H7 (cell line): ENCODE measurements at places on chromosomes 7 and 10. TPM values are rescaled to one million over a fixed set of nuclear protein-coding genes. Genes with fewer than 3 reads are reported as not detected.

GRCh38 chr7:87512906-87513305 lies 37.4 kb upstream of the ABCB4 start:
- DNase-seq: no peak

- DNase-seq: peak; percentile 98
Measured at GRCh38 chr7:155533827-155534690, 12.3 kb downstream of the CNPY1 start.

DNA sequence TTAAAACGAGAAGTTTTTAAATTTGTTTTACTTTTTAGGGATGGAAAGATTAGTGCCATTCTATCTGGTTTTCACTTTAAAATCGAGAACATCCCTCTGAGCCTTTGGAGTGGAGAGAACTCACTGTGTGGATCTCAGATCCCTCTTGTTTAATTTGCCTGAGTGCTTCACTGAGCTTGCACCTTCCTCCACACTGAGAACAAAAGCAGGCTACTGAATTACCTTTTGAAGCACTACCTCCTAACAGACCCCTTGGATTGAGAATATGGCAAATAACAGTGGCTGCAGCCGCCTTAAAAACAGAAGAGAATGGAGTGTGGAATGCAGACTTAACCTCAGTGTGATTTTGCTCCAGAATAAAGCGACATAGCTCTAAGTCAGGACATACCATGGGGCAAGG lies 204.7 kb downstream of the CNTNAP2 start:
- no peak for DNase-seq

- no peak for DNase-seq
Measured at GRCh38 chr7:16604054-16604453, 41.5 kb downstream of the ANKMY2 start.

DNA sequence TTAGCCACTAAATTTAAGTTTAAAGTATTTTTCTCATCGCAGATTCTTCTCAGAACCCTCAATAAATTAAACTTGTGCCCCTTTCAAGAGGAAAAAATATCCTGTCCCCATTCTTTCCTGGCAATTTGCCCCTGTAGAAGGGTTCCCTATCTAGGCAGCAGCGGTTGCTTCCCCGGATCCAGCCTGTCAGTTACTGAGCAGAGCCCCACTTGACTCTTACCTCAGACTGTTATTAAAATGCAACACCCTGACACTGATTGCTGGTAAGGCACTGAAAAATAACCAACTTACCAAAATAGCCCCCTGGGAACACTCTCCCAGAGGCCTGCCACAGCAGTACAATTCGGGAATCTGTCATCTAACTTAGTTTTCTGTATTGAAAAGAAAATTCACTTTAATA lies 13.9 kb downstream of the LMTK2 start:
- DNase-seq: no peak

- no peak for DNase-seq
Measured at GRCh38 chr7:27487509-27487908, 175.2 kb downstream of the HIBADH start.

GRCh38 chr7:44381494-44382220 lies 56.3 kb upstream of the CAMK2B start:
- peak; percentile 17 for DNase-seq

GRCh38 chr10:24721229-24722106 lies 2.2 kb downstream of the ARHGAP21 start:
- DNase-seq: peak; percentile 39

DNA sequence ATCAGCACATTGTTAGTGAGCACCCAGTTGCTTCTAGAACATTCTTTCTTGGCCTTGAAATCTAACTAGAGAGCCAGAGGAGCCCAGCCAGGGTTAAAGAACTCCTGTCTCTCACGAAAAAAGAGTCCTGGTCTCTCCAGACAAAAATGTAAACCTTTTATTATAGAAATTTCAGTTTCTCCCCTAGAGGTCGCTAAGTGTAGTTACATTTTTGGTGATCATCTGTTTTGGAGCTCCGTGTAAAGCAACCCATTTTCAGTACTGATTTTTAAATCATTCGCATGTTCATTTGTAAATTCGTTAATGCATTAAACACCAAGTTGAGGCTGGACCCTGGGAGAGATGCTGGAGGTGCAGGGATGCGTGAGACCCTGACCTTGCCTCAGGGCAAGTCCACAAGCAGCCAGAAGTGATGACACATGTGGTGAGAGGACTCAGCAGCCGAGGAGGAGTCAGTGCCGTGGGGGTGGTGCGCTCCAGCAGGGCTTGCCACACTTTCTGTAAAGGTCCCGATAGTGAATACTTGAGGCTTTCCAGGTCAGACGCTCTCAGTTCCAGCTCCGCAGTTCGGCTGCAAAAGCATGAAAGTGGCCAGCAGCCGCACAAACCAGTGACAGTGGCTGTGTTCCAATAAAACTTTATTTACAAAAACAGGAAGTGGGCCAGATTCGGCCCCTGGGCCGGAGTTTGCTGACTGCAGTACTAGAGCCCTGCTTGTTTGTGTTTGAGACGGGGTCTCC lies 578.6 kb upstream of the FOXK1 start:
- DNase-seq: peak; percentile 70

- DNase-seq: no peak
Measured at GRCh38 chr10:122514045-122514840, 46.3 kb upstream of the DMBT1 start.

DNA sequence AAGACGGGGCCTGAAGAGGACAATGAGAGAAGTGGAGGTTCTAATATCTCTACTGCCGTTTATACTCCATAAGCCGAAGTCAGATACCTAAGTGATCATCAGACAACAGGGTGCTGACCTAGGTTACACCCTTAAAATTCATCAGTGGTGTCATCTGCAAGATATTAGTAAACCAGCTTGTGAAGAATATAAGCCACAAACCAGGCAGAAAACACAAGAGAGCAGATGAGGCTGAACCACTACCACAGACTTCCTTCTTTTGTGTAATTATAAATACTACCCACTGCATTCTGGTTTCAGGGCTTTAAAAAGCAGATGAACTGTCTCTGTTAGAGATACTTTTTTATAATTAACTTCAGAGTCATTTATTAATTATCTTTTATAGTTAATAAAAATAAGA lies 69.0 kb upstream of the LRRC17 start:
- no peak for DNase-seq

DNA sequence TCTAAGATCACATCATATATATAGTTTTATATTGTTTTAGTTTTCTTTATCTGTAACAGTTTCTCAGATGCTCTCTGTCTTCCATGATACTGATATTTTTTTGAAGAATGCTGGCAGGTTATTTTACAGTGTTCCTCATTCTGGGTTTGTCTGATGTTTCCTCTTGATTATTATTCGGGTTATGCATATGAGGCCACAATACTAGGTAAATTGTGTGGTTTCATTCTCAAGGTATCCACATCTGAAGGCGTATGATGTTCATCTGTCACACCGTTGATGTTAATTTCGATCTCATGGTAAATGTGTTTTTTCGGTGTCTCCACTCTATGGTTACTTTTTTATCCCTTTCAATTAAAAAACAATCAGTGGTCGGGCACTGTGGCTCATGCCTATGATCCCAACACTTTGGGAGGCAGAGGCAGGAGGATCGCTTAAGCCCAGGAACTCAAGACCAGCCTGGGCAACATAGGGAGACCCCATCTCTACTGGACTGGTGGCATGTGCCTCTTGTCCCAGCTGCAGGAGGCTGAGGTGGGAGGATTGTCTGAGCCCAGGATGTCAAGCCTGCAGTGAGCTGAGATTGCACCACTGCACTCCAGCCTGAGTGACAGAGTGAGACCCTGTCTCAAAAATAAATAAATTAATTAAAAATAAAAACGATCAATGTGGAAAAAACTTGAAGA lies 108.9 kb downstream of the TPST1 start:
- DNase-seq: no peak

DNA sequence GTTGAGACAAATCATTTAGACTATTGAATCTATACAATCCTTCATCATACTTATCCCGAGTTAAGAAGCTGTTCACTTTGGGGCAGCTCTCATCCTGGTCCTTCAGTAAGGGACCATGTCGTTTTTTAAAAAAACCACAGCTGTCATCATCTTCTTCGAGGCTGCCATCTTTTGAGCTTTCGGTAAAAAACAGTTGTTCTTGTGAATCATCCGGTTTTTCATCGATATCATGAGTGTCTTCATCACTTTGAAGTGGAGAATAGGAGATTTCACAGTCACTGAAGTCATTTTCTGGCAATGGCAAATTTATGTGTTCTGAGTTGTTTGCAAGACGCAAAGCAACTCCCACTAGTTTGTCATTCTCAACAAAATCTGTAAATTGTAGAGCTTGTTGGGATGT lies 3.9 kb downstream of the DCLRE1A start:
- DNase-seq: no peak

DNA sequence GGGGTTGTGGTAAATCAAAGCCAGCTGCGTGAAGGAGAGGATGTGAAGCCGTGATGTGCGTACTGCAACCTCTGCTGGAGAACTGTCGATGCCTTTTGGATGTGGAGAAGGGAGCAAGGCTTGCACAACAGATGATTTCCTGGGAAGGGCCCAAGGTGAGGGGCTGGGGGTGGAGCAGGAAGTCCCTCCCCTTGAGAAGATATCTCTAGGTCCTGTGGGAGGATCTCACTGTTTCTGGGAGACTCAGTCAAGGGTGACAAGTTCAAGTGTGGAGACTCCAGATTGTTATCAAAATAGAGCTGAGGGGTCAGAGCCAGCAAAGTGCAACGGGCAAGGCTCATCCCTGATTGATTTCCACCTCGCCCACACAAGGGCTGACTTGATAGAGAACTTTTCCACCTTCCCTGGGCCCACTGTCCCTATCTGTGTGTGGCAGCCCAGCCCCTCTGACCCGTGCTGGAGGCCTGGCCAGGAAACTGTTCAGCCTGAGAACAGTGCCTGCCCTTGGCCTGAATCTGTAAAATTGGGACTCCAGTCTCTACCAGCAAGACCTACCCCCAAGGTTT lies 55.0 kb downstream of the COL13A1 start:
- no peak for DNase-seq

- no peak for DNase-seq
Measured at GRCh38 chr10:66258693-66259092, 667.1 kb upstream of the LRRTM3 start.

DNA sequence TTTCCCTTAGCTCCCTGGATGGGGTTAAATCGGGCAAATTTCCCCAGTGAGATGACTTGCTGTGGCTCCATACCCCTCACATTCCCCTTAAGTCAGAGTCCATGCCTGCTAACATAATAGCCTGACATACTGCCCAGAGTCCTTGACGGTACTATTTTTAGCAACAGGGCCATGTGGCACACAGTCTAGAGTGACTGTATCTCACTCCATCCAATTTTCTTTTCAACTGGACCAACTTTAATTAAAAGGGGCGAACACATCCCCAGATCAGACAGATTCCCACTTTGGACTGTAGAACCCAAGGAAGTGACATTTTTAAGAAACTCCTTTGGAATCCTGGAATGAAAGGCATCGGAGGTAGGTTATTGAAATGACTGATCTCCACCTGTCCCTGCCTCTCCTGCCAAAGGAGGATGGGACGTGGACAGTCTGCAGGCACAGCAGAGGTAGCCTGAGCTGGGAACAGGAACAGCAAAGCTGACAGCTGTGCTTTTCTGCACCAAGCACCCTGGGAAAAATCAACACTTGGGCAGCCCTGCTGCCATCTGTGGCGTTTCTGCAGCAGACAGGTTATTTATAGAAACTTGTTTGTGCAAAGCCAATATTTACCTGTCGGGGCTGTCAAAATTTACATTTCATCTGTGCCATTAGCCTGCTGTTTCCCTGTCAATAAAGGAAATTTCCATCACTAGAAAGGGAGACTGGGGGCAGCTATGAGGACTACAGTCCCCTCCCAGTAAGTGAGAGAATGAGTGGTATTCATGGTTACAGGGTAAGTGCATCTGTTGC lies 221.5 kb upstream of the AOAH start:
- DNase-seq: no peak

DNA sequence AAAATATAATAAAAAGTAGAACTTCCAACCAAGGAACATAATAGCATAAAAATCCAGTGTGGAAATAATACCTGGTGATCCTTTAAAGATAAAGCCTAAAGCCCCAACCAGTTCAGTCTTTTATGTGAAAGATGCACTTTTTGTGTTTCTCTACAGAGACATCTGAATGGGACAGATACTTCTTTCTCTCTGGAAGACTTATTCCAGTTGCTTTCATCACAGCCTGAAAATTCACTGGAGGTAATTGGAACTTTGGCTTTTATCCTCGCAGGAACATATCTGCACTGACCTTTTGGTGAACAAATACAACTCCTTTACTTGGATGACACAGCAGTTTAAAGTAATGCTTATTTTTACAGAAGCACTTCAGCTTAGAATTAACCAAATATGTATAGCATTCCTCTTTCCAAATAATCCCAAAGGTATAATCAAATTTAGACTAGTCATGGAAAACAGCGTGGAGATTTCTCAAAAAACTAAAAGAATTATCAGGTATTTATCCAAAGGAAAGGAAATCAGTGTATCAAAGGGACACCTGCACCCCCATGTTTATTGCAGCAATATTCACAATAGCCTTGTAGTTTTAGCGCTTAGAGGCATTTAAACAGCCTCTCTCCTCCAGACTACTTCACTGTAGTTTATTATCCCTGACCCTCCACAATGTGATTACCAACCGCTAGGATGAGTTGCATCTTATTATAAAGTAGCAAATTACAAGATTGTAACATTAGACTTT lies 16.8 kb downstream of the HNRNPA2B1 start:
- DNase-seq: no peak

DNA sequence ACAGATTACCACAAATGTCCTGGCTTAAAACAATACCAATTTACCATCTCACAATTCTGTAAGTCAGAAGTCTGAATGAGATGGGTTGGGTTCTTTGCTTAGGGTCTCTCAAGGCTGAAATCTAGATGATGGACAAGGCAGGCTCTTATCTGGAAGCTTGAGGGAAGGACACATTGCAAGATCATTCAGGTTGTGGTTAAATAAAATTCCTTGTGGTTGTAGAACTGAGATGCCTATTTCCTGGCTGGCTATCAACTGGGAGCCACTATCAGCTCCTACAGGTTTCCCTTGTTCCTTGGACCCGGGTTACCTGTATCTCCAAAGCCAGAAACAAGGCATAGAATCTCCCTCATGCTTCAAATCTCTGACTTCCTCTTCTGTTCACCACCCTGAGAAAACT lies 148.4 kb downstream of the MDFIC start:
- DNase-seq: no peak

CPA2 gene
- not detected in 2 replicates for total RNA-seq

OPN1SW gene
- total RNA-seq: not detected in 2 replicates

PLXNA4 gene
- 0.59 and 1.0 TPM in 2 replicates for total RNA-seq

ELOVL3 gene
- 0.14 TPM in 1 of 2 replicates, not detected in the other for total RNA-seq

OR13A1 gene
- not detected in 2 replicates for total RNA-seq

ANLN gene
- total RNA-seq: 97.8 and 104 TPM in 2 replicates

FAM13C gene
- 1.8 and 2.5 TPM in 2 replicates for total RNA-seq

NOLC1 gene
- total RNA-seq: 83.6 and 87.1 TPM in 2 replicates

CHRM2 gene
- total RNA-seq: 0.18 TPM in 1 of 2 replicates, not detected in the other

ELAPOR2 gene
- 16.1 and 31.2 TPM in 2 replicates for total RNA-seq

ADAM12 gene
- 0.11 and 0.66 TPM in 2 replicates for total RNA-seq
